ENCODE measurements at places on chromosomes 7 and 10. TPM values are rescaled to one million over a fixed set of nuclear protein-coding genes. Genes with fewer than 3 reads are reported as not detected.

The SEMA3E gene
- total RNA-seq = 0.35 TPM

The CABCOCO1 gene
- 0.53 TPM for total RNA-seq

The TRIM24 gene
- 8.2 TPM for total RNA-seq

The GAD2 gene
- total RNA-seq = not detected

Measured in myometrial cell (primary cell).